ENCODE measurements at places on chromosomes 7 and 10. TPM values are rescaled to one million over a fixed set of nuclear protein-coding genes. Genes with fewer than 3 reads are reported as not detected.

ZNF479 gene
- total RNA-seq = not detected

LIPA gene
- total RNA-seq = 11.4 TPM

GRCh38 chr10:70932392-70933196 is 44.2 kb upstream of the PCBD1 start:
- no peak overlapping the region for H3K4me3 ChIP-seq
- no peaks in the 10 kb centered on the region for H3K4me1 ChIP-seq
- no peak for DNase-seq
- no peaks in the 10 kb centered on the region for H3K36me3 ChIP-seq

MUC12 gene
- not detected for total RNA-seq

ZMYND11 gene
- total RNA-seq = 58.3 TPM

DNA sequence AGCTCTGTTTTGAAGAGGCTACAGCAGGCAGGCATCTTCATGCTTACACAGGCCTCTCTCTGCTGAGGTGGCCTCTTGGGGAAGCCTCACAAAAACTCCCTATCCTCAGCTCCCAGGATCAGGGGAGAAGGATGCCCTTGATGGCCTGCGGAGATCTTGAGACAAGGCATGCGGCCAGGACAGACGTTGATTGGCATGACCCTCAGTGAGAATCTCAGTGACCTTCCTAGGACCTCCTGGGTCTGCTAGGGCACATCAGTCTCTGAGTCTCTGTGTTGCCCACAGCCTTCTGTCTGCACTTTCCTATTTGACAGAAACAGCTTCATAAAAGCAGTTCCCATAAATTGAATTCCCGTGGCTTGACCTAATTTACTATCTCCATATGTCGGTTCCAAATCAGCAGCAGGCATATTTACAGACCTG is 1005.8 kb upstream of the C7orf33 start:
- H3K4me1 ChIP-seq = no peaks in the 10 kb centered on the region
- no peak overlapping the region for H3K4me3 ChIP-seq
- no peak overlapping the region for H3K27ac ChIP-seq
- DNase-seq = no peak

- H3K27me3 ChIP-seq = no peaks in the 10 kb centered on the region
- DNase-seq = no peak
- H3K27ac ChIP-seq = no peak overlapping the region
These were observed 167.0 kb upstream of the PITRM1 start for GRCh38 chr10:3339531-3339950.

DNA sequence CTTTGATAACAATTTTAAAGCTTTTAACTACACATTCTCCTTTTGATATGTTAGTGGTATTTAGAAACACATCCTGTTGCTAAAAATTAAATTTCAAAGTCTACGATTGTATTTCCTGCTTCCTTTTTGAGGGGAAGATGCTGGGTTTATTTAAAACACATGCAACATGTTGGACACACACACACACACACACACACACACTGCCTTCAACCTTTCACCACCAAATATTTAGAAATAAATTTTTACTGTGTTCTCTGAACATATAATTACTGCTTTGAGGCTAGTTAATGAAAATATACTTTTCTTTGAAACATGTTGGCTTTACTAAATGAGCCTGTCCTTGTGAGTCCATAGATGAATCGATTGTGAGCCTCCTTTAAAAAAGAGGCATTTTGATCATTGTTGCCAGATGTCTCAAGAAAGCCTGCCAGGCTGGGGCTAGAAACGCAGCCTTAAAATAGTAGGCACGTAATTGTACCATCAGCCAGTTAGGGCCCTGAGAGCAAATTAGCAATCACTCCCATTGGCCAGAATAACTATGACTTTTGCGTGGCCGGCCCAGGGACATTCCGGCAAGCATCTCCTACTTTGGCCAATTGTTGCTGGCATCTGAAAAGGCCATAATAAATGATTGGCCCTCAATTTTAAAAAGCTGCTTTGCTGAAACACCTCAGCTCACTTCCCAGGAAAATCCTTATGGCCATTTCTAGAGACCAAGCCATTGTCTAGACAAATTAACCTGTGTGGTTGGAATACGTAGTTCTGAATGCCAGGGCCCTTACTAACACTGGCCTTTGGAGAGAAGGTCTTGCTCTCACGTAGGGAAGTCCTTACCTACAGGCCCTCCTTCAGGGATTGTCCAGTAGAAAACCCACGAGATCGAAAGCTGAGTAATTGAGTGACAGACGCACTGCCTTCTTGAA is 9.9 kb upstream of the TEX36 start:
- H3K36me3 ChIP-seq = no peaks in the 10 kb centered on the region
- H3K4me1 ChIP-seq = no peaks in the 10 kb centered on the region
- no peak overlapping the region for H3K4me3 ChIP-seq
- peaks cover 6% of the 10 kb centered on the region for H3K27me3 ChIP-seq

CREB5 gene
- total RNA-seq = 3.5 TPM

DNA sequence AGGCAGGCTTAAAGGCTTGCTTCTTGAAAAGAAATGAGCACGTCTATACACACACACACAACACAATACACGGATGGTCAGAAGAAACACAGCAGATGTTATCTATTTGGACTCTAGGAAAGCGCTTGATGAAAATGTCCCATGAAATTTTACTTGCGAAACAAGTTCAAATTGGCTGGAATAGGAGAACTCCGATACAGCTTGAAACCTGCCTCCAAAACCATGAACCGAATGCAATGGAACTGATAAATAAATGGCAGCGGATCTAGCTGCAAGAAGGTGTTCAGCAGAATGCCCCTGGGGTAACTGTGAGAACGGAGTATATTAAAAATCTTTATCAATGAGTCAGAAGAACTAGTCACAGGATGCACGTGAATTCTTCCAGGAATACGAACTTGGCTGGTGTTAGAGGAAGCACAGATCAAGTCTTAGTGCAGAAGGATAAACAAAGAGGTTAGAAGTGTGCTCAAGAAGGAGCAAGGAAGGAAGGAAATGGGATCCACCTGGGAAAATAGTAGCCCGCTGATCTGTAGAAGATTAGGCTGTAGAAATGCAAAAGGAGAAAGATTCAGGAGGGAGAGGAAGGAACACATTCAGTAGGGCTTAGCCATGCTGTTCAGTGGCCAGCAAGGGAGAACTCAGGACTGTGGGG is 142.0 kb upstream of the PRKCQ start:
- H3K4me3 ChIP-seq = no peak overlapping the region
- no peaks in the 10 kb centered on the region for H3K4me1 ChIP-seq
- H3K27me3 ChIP-seq = no peaks in the 10 kb centered on the region

DNA sequence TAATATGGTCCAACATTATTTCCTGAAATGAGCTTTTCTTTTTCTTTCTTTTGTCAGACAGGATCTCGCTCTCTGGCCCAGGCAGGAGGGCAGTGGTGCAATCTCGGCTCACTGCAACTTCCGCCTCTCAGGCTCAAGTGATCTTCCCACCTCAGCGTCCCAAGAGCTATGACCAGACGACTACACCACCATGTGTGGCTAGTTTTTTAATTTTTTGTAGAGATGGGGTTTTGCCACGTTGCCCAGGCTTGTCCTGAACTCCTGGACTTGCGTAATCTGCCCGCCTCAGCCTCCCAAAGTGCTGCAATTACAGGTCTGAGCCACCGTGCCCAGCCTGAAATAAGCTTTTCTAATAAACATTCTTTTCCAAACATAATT is 48.6 kb downstream of the CUL2 start:
- DNase-seq = no peak
- H3K36me3 ChIP-seq = peaks cover 29% of the 10 kb centered on the region
- no peak overlapping the region for H3K4me3 ChIP-seq
- no peaks in the 10 kb centered on the region for H3K4me1 ChIP-seq
- H3K27me3 ChIP-seq = no peaks in the 10 kb centered on the region

DNA sequence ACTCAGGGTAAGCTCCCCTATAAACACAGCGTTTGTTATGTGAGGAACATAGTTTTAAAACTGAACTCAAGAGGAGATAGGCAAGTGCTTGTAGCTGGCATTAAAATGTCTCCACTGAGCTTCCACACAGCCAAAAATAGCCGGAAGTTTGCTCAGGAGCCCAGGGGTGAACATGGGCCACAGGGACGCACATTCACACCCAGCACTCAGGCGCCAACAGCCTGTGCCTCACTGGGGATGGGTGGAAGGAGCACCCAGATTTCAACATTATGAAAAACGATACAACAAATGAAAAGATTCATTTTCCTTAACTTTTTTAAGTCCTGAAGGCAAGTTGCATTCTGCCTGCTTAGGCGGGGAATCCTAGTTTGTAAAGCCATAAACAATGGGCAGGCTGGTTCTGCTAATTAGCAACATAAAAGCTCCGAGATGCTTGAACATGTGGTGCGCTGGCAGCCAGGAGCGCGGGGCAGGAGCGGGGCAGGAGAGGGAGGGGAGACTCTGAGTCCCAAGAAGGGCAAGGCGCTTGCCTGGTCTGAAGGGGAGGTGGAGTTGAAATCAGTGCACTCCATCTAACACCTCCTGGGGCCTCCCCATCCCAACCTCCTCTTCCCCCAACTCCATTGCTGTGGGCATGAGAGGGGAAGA is 235.9 kb downstream of the COBL start:
- H3K27ac ChIP-seq = no peak overlapping the region
- H3K36me3 ChIP-seq = peaks cover 13% of the 10 kb centered on the region
- DNase-seq = no peak
- H3K27me3 ChIP-seq = no peaks in the 10 kb centered on the region
- H3K4me1 ChIP-seq = peaks cover 29% of the 10 kb centered on the region

DNA sequence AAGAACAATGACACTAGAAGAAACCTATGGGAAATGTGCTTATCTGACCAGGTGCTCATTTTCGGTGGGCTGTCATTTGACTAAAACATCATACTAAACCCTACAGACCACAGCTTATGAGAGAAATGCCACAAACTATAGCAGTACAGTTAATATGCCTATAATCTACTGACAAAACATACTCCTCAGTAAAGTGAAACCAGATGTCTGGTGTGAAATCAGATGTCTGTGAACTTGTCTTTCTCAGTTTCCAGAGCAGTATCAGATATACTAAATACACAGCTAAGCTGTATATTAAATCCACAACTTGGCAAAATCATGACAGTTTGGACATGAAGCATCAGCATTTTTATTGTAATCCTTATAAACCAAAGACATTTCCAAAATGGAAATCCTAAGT is 3.3 kb downstream of the IMMP2L start:
- DNase-seq = no peak
- H3K27ac ChIP-seq = no peak overlapping the region
- H3K36me3 ChIP-seq = peaks cover 20% of the 10 kb centered on the region
- peaks cover 29% of the 10 kb centered on the region for H3K4me1 ChIP-seq

- H3K4me3 ChIP-seq = no peak overlapping the region
- DNase-seq = no peak
- no peaks in the 10 kb centered on the region for H3K36me3 ChIP-seq
- H3K27me3 ChIP-seq = no peaks in the 10 kb centered on the region
- H3K4me1 ChIP-seq = no peaks in the 10 kb centered on the region
These were observed 58.4 kb downstream of the TMEM209 start for GRCh38 chr7:130146693-130147405.

DNA sequence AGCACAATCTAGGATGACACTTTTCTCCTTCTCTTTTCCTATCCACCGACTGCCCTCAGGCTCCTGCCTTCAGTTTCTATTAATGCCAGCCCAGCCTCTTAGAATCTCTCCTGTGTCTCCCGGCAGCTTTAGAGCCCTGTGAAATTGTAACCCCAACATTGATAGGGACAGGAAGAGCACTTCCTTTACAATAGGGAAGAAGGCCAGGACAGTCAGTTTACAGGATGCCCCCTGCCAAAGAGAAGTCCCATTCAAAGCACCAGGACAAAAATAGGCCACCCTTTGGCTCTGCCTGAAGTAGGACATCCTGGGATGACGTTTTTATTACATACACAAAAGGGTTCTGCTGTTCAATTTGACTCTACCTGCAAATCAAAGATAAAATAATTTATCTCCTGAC is 64.7 kb upstream of the ANK3 start:
- no peak overlapping the region for H3K4me3 ChIP-seq
- DNase-seq = no peak
- peaks cover 9% of the 10 kb centered on the region for H3K4me1 ChIP-seq
- no peak overlapping the region for H3K27ac ChIP-seq

- no peaks in the 10 kb centered on the region for H3K36me3 ChIP-seq
- no peak overlapping the region for H3K4me3 ChIP-seq
- H3K4me1 ChIP-seq = peaks cover 80% of the 10 kb centered on the region
- DNase-seq = no peak
These were observed 7.1 kb downstream of the FOXK1 start for GRCh38 chr7:4689151-4689550.

DNA sequence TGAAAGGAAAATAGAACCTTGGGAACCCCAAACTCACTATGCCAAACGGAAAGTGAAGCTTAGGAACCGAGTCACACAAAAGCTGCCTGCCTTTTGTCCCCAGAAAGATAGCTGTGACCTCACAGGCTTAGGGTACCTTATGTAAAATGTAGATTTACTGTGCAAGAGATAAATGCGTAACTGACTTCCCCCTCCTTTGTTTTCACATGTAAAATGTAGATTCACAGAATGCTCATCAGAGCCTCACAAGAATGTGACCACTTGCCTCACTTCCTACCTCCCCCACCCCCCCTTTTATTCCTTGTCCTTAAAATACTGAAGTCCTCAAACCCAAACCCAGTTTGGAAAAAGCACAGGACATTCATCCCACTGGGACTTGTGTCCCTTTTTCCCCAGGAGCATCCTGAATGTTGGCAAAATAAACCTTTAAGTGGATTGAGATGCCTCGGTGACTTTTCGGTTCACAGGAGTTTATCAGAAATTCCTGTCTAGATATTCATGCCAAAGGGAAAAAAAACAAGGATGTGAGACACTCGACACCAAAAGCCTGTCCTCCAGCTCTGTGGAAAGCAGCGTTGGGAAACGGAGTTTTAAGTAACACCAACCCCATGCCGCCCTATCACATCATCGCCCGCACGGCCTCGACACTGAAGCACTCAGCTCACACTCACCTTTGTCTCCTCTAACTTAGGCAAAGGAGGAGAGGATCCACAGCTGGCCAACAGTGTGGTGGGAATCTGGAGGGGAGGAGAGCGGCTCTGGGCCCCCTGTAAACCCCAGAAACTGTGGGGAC is 45.9 kb downstream of the SVIL start:
- DNase-seq = peak; percentile 66
- H3K36me3 ChIP-seq = no peaks in the 10 kb centered on the region
- H3K27ac ChIP-seq = peak overlapping the region; percentile 95
- H3K4me3 ChIP-seq = peak overlapping the region; percentile 9
- no peaks in the 10 kb centered on the region for H3K27me3 ChIP-seq
- peaks cover 85% of the 10 kb centered on the region for H3K4me1 ChIP-seq

ABCC2 gene
- total RNA-seq = 3.2 TPM

Measured in gastrocnemius medialis (tissue), 4 donors.